Neuronal stem cell (in vitro differentiated cells): ENCODE measurements at places on chromosomes 2 and 18.

DNA sequence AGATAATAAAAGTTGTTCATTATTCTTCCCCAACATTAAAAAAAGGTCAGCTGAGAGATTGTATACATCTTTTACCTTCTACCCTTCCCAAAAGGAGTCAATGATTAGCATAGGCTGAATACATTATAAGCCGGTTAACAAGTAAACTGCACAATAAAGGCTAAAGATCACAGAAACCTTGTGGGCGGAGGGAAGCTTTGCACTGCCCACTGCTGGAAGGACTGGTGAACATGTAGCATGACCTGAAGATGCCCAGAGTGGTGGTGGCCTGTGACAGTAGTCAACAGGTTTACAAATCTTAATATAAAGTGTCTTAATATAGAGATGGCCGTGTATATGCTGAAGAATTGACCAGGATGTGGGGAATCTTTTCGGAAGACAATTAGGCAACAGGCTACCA, 35.6 kb downstream of the ARL5A start:
- no peak for DNase-seq

DNA sequence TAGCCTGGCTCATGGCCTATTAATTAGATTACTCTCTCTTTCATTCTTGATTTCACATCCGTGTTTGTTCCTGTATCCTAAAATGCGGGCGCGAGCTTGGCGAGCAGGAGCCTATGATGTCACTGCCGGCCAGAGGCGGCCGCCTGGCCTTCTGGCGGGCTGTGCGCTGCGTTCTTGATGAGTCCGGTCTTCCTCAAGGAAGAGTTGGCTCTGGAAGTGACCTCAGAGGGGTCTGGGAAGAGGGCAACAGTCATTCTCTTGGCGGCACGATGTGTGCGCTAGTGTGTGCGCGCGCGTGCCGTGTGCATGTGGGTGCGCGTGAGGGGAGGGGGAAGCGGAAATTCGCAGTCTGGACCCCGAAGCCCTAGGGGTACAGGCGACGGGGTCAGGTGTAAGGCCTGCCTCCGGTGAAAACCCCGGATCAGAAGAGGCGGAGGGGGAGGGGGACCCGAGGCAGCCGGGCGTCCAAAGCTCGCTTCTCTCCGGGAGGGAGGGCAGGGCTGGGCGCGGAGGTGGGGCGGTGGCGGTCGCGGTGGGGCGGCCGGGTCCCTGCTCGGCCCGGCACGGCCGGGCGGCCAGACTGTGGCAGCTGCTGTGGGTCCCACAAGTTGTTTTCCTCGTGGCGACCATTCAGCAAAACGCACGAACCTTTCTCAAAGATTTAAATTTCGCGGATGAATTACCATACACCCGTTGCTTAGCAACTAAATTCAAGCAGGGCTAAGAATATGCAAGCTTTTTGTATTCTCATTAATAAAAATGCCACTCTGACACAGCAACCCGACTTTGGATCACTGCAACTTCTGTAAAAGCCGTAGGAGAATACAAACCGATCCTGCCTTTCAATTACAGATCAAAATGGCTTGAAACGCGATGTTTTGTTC, 8.4 kb downstream of the POU3F3 start:
- no peak for DNase-seq

- DNase-seq, result no peak
Observed at GRCh38 chr2:70984228-70984575, 5.8 kb downstream of the ANKRD53 start.

DNA sequence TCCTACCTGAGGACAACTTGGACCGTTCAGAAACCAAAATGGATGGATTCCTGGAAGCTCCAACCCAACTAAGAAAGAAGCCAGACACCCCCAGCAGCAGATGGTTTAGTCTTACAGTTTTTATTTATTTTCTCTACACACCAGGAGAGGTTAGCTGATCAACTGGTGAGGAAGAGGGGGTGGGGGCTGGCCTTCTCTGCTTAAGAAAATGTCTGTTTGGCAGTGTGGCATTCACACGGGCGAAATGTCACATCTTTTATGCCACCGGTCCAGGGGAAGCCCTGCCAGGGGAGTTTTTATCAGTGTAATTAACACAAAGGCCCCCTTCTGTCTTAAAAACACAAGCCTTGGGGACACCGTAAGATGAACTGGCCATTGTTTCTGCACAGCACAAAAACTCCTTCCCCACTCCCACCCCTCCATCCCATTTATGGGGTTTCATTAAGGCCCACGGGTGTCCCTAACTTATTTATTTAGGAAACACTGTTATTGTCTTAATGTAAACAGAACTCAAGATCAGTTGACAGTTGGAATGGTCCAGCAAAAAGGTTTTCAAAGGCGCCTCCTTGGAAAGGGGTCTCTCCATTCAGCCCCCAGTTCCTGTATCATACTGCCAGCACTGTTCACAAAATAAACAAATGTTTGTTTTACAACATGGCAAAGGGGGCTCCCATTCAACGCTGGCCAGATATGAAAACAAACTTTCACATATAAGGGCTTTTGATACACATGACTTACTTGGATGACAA, 217.0 kb downstream of the C1D start:
- peak; percentile 3 for DNase-seq

DNA sequence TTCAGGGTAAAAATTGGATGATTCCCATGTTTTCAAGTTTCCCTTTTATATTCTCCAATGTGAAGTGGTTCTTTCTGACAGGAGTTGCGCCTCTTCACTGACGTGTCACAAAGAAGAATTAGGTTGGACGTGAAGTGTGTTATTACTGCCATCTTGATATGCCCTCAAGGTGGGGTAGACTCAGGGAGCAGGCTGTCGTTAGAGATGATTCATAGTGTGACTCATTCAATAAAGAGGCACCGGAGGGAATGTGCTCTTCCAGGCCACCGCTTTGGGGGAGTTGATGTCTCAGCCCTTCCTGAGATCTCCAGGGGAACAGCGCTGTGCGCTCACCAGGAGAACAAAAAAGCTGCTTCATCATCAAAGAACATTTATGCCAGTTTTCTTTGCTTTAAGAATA, 3.6 kb upstream of the DGKD start:
- DNase-seq, result no peak

- DNase-seq, result no peak
Observed at GRCh38 chr2:228066126-228066798, 115.2 kb downstream of the SPHKAP start.

- DNase-seq, result no peak
Observed at GRCh38 chr18:60391571-60392226, 19.1 kb upstream of the MC4R start.

DNA sequence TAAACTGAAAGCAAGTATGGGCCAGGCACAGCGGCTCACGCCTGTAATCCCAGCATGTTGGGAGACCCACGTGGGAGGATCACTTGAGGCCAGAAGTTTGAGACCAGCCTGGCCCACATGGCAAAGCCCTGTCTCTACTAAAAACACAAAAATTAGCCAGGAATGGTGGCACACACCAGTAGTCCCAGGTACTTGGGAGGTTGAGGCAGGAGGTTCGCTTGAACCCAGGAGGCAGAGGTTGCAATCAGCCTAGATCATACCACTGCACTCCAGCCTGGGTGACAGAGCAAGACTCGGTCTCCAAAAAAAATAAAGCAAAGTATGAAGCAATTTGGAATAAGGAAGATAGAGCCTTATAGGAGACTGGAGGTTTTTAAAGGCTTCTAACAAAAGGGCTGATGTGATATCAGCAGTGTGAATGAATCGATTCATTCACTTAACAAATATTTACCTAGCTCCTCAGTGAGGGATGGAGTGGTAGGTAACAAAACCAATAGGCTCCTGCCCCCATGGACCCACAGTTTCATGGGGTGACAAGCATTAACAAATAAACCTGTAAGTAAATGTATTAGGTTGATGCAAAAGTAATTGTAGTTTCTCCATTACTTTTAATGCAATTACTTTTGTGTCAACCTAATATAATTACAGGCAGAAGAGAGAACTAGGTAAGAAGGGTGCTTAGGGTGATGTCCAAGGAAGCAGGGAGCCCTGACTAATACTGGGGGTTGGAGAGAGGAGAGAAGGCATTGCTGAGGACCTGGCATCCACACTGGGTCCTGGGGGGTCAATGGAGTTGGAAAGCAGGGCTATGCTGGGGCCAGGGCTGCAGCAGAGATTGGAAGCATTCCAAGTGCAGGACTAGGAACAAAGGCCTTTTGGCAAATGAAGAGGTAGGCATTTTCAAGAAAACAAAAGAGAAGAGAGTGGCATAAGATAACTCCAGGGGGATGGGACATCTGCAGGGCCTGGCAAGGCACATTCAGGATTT, 195.4 kb upstream of the ARL4C start:
- no peak for DNase-seq

DNA sequence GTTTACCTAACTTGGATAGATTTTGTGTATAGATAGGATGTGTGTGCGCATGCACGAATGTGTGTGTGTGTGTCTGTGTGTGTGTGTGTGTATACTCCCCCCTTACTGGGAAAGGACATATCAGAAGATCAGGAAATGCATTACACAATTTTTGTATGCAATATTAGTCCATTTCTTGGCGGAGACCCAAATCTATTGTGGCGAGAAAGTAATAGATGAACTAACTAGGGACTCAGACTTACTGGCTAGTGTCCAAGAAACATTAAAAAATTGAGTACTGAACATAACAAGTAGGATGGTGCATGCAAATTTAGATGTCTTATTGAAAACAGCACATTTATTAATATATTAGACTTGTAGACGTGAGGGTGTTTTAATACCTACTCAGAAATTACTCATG, 1036.5 kb upstream of the FANCL start:
- DNase-seq, result no peak

- no peak for DNase-seq
Observed at GRCh38 chr2:189762229-189762550, 402 bp downstream of the OSGEPL1 start.

DNA sequence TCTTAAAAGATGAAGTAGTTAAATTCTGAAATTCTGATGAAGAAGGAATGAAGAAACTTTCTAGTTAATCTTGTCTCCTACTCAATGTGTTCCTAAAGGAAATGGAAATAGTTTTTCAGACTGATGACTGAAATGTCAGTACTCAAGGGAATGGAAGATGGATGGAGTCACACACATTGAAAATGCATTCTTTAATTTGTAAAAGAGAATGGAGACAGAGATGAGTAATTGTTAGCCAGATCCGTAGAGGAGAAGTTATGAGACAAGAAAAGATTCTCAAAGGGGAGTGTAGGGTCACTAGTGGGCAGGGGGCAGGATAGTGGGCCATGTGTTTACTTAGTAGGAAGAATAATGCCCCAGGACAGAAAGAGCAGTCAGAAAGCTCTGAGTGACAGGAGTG, 13.3 kb downstream of the ZSWIM2 start:
- no peak for DNase-seq

GRCh38 chr2:98385050-98385699, 38.9 kb downstream of the CNGA3 start:
- DNase-seq, result peak; percentile 82

DNA sequence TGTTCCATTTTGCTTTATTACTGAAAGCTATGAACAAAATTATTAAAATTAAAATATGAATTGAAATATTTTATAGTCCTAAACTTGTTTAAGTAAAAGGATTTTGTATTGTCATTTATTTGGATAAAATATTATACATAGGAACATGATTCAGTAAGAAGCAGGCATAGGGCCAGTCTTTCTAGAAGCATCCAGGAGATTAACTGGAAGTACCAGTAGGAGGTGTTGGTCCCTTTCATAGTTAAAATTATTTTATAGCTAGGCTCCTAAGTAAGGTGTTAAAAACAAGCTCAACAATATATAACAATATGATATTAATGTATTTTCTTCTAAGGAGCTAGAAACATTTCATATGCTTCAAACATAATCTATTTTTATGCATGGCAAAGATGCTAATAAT, 43.7 kb downstream of the FIGN start:
- DNase-seq, result no peak

- DNase-seq, result no peak
Observed at GRCh38 chr2:112523291-112523777, 18.9 kb upstream of the POLR1B start.

- DNase-seq, result no peak
Observed at GRCh38 chr2:38116762-38117161, 40.8 kb upstream of the CYP1B1 start.

DNA sequence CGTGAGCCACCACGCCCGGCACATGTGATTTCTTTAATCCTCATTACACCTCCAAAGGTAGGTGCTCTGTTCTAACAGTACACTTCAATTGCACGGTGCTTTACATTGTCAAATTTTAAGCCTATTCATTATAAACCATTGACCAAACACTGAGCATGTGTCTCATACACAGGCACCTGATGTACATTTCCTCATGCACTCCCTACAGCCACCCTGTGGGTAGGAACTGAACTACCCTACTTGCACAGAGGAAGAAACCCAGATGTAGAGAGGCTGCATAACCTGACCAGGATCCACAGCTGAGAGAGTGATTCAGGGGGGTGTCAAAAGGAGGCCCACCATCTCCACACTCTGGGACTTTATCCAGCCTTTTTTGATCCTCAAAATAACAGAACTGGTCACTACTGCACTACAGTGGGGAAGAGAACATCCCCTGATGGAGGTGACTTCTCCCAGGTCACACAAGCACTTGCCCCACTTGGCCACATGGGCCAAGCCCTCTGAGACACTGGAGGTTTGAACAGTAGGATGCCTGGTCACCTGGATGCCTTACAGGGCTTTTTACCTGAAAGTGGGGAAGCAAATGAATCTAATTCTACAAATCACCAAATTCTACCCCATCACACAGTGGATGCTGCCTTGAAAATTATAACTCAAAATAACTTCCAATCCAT, 6.9 kb upstream of the DPYSL5 start:
- no peak for DNase-seq

DNA sequence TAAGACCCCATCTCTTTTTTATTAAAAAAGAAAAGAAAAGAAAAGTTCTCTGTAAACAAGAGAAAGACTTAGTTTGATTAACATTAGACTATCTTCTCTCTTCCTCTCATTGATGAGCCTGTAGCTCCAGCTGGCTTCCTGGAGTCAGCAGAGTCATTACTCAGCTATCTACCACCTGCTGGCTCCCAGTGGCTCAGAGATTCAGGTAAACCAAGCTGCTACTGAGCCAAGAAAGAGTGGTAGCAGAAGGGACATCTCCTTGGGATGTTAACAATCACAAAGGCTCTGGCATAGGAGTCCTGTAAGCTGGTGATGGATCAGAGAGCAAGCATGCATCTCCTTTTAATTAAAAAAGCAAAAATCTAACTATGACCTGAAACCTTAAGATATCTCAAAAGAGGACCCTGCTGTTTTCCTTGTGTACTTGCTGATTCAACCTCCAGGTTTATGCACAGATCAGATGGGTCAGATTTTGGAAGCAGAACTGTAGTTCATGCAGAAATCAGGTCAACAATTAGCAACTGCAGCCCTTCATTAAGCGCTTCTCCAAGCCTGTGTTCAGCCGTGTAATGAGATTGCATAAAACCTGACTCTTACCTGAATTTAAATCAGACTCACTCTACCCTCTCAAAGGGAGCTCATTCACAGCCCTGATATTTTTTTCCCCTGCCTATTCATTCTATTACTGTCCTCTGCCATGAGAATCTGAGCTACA, 225.8 kb downstream of the RNF152 start:
- no peak for DNase-seq

DNA sequence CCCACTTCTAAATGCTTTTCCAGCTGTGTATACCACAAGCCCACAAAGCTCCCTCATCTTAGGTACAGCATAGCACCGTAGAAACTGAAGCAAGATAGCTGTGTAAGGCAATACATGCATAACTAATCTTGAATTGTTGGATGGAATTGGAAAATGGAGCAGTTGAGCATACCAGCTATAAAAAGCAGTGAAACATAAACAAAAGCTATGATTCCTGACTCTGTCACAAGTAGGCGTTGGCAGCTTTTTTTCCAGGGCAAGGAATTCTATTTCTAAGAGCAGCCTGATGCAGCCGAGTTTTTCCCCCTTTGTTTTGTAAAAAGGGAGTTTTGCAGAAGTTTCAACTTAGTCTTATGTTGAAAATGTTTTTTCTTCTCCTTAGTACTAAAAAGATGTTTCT, 32.4 kb downstream of the MOGAT1 start:
- DNase-seq, result no peak
